Cerebellar nuclear complex (tissue), 1 donor: ENCODE measurements at places on chromosomes 16 and 17.

DNA sequence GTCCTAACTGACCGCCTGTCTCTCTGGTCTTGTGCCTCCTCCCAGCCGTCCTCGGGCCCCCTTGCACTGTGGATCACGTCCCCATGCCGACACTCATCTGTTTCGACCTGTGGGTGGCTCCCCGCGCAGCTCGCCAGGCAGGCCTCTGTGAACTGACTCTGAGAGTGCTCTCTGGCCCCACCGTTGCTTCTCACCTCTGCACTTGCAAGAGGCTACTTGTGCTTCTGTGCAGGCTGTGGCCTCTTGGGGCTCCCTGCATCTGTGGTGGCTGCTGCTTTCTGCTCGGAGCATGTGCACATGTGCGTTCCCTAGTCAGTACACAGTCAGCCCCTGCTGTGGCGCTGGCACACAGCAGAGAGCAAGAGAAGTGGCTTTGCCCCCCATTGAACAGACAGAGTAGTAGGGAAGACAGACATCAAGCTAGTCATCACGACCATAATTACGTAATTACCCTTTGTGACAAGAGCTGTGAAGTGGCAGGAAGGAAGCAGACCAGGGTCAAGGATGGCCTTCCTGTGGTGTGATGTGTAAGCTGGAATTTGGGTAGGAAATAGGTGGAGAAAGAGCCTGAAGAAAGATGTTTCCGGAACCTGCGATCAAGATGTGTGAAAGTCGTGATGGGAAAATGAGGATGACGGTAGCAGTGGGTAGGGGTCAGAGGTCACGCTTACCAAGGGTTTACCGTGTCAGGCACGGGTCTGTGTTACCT is 256.0 kb upstream of the CACNG5 start:
- no peak for DNase-seq

DNA sequence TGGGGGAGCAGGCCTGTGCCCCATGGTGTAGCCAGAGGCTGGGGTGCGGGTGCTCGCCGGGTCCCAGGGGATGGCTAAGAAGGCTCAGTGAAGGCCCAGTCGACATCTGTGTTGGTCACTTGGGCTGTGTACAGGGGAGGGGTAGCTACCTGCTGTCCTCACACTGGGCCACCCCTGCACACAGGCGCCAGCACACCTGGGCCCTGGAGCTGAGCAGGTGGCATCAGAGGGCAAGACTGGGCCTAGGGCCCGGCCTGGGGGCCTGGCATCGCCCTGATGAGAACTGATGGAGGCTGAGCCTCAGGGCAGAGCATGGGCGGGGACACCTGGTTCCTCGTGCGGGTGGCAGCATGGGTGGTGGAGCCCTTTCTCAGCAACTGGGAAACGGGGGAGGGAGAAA is 870 bp upstream of the CTRB2 start:
- no peak for DNase-seq

DNA sequence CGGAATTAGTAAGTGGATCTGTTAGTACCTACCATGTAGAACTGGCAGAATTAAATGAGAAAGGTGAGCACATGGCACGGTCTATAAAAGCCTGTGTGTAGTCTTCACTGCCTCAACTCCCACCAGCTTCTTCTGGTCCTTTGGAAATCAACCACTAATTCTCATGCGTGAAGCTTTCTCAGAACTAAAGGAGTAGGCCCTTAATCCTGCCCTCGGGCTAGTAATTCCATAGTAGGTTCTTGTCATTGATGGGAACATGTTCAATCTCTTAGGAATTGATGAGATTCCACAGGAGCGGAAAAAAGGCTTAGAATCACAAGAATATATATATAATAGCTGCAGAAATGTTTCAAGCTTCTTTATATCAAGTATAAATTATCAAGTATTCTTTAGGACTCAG is 21.7 kb downstream of the CDR2 start:
- no peak for DNase-seq

DNA sequence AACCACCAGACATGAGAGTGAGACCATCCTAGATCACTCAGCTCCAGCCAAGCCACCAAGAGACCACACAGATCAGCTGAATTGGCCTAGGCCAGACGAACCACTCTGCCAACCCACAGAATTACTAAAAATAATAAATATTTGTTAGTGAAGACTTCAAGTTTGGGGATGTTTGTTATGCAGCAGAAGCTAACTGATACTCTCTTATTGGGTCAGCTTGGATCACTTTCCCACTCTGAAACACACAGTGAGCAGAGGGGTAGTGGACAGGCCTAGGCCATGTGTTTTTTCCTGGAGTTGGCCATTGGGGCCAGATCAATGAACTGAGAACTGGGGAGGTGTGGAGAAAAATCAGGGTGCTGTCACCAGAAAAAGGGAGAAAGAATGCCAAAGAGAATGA is 15.6 kb upstream of the ITPRIPL2 start:
- no peak for DNase-seq

DNA sequence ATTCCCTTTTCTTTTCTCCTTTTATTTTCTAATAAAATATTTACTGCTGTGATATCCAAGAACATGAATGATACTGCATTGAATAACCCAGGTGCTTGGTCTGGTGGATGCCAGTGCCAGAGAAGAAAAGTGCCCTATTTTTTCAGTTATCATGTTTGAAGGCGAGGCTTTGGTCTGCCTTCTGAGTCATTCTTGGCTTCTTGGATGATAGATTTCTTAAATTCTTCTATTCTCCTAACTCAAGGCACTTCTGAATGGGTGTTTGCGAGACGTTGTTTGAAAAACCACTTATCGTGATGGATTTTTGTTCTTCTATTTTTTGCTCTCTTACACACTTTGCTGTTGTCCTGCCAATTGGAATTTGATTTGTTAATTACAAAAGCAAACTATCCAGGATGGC is 66.7 kb downstream of the FTO start:
- DNase-seq, result no peak

GRCh38 chr17:3282901-3283300 is 15.3 kb downstream of the OR3A1 start:
- DNase-seq, result no peak

GRCh38 chr17:13725288-13725990 is 123.7 kb upstream of the HS3ST3A1 start:
- no peak for DNase-seq

DNA sequence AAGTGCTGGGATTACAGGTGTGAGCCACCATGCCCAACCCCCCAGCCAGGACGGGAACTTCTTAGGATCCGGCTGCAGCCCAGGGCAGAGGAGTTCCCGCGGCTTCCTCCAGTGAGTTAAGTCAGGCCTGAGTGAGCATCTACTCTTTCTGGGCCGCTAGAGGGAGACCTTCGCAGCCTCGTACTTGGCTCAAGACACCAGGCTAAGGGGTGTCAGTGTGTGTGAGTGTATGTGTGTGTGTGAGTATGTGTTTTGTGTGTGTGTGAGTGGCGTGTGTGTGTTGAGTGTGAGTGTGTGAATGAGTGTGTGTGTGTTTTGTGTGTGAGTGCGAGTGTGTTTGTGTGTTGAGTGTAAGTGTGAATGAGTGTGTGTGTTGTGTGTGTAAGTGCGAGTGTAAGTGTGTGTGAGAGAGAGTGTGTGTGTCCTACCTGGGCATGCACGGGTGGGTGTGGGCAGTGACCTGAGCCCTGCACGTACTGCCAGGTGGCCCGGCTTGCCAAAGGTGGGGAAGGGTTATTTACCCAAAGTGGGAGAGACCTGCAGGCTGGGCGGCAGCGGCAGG is 58.5 kb downstream of the TMEM235 start:
- DNase-seq, result no peak

- DNase-seq, result no peak
Measured at GRCh38 chr16:78773291-78773702, 673.8 kb downstream of the WWOX start.

DNA sequence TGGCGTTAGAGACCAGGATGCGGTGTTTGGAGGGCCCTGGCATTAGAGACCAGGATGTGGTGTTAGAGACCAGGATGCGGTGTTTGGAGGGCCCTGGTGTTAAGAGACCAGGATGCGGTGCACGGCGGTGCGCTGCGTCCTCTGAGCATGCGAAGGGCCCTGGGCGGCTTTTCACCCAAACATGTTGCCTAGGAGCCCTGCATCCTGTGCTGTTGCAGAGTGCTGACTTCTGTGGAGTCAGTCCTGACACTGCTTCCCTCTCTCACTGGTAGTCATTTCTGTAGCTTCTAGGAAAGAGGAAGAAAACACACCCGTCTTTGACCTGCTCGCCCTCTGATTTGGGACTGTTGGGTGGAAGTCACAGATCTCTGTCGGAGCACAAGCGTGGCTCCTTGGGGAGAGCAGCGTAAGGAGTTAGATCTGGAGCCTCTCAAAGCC is 141.2 kb downstream of the LAT start:
- DNase-seq, result no peak

DNA sequence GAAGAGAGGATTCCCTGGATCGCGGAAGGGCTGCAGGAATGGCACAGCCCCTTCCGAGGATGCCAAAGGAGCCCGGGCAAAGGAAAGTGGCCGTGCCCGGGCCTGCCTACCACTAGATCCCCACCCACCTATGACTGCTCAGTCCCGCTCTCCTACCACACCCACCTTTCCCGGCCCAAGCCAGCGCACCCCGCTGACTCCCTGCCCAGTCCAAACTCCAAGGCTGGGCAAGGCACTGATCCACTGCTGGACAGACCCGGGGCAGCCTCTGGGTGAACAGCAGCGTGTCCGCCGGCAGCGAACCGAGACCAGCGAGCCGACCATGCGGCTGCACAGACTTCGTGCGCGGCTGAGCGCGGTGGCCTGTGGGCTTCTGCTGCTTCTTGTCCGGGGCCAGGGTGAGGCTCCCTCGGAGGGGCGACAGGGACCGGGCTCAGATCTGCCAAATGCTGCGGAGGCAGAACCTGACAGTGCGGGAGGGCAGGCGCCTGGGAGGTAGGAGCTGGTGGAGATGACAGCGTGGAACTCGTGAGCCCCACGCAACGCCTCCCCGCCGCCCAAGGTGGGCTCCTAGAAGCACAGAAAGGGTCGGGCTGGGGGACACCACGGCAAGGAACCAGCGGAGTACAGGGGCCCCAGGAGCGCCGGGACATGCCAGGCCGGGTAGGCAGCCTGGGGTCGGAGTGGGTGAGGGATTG is at the start of gene CES2:
Gene CES2 (plus strand): TSS at position 203 of the 698 bp plus-strand sequence. CDS start 120 bp downstream, at position 323.
- DNase-seq, result no peak

DNA sequence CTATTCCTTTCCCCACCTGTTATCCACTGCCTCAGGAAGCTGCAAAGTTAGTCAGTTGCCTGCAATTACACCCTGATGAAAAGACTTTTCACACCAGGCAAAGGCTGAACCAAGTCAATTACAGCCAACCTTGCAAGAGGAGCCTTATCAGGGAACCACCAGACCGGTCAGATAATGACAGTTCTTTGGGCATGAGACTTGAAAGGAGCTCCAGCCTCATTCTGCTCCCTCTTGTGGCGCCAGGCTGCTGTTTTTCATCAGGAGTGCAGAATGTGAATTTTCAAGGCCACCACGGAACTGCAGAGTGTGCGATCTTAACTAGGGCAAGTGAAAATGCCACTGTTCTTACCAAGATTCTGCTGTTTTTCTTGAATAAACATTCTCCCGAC is 22.5 kb downstream of the DNAI2 start:
- DNase-seq, result no peak

DNA sequence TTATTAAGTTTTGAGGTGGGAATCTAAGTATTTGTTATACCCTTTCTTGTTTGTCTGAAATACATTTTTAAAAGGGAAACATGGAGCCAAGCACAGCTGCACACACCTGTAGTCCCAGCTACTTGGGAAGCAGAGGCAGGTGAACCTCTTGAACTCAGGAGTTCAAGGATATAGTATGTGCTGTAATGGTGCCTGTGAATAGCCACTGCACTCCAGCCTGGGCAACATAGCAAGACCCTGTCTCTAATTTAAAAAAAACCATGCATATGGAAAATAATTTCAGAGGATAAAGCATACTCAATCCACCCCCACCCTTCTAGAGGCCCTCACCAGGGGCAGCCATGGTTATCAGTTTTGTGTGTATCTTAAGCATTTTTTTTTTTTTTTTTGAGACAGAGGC is 3.4 kb upstream of the DDX19B start:
- DNase-seq, result no peak

- DNase-seq, result no peak
Measured at GRCh38 chr17:40442392-40443195, 656 bp upstream of the IGFBP4 start.

GRCh38 chr16:69931631-69932030 is 19.5 kb upstream of the CLEC18A start:
- DNase-seq, result no peak

DNA sequence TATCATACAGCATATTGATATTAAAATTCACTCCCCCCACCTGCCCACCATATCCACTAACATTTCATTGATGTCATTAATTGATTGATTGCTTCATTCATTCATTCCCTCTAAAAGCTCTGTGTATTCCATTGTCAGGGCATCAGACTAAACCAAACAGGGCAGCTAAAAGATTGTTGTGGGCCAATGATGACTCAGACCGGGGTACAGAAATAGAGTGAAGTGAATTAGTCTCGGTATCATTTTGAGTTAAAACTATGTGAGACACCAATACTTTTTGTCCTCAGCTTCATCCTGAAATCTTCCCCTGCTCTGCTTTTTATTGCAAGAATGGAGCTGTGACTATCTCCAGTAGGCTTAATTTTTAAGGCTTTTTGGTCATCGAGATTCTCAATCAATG is 868.3 kb downstream of the CDH11 start:
- DNase-seq, result no peak

GRCh38 chr16:12557786-12558185 is 245.9 kb downstream of the CPPED1 start:
- no peak for DNase-seq

- no peak for DNase-seq
Measured at GRCh38 chr16:71492786-71493185, 3.7 kb upstream of the ZNF19 start.

GRCh38 chr17:78462148-78462547 is 83.7 kb downstream of the PGS1 start:
- DNase-seq, result no peak
